ENCODE measurements at places on chromosomes 2 and 18.

- DNase-seq = no peak
- no peaks in the 10 kb centered on the region for H3K27me3 ChIP-seq
- no peaks in the 10 kb centered on the region for H3K4me1 ChIP-seq
- H3K4me3 ChIP-seq = no peak overlapping the region
- no peaks in the 10 kb centered on the region for H3K36me3 ChIP-seq
- no peak overlapping the region for H3K27ac ChIP-seq
Measured at GRCh38 chr2:164039270-164039669, 303.5 kb upstream of the FIGN start.

DNA sequence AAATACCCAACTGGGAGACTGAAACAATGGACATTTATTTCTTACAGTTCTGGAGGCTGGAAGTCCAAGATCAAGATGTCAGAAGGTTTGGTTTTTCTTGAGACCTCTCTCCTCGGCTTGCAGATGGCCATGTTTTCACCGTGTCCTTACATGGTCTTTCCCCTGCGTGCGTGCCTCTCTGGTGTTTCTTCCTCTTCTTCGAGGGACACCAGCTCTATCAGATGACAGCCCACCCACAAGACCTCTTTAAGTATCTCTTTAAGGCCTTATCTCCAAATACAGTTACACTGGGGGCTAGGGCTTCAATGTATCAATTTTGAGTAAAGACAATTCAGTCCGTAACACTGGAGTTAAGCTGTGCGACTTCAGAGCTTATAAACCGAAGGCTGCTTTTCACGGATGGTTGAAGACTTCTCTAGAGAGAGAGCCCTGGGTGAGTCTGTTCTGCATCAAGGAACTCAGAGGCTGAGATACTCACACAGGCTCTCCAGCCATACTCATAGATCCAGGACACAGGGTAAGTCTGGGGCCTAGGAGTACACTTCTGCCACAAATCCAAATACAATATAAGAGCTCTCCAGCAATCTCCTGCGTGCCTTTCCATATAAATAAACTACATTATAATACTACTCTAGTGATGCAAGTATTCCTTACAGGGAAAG is 339.9 kb upstream of the PKDCC start:
- H3K4me1 ChIP-seq = no peaks in the 10 kb centered on the region
- peaks cover 12% of the 10 kb centered on the region for H3K27me3 ChIP-seq
- no peak for DNase-seq
- no peak overlapping the region for H3K27ac ChIP-seq
- no peak overlapping the region for H3K4me3 ChIP-seq

DNA sequence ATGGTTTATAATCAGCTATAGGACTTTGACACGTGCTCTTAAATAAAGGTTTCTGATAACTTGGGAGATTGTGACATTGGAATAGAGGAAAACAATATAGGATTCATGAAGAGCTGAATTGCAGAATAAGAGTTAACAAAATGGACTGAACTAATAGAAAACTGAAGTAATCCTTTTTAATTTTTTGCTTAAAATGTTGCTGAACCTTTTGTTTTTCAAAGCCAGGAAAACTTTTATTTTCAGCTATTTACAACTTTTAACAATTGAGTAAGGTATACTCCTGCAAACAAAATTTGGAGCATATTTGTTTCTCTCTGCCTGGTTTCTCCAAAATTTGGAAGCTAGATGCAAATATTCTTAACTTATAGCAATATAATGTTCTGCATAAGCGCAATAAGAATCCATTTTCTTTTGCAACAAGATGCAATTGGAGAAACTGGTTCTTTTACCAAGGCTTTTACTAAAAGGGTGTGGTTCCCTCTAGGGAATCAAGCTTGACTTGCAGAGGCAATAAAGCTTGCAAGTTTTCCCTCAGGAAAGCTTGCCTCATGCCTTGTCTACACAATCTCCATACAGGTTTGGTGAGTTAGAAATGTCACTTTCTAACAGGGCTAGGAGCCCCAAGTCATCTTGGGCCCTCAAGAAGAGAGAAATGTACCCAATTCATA is 10.3 kb upstream of the PDK1 start:
- no peak for DNase-seq
- peaks cover 3% of the 10 kb centered on the region for H3K27me3 ChIP-seq
- peaks cover 13% of the 10 kb centered on the region for H3K4me1 ChIP-seq
- peaks cover 27% of the 10 kb centered on the region for H3K36me3 ChIP-seq
- no peak overlapping the region for H3K27ac ChIP-seq
- no peak overlapping the region for H3K4me3 ChIP-seq

DNA sequence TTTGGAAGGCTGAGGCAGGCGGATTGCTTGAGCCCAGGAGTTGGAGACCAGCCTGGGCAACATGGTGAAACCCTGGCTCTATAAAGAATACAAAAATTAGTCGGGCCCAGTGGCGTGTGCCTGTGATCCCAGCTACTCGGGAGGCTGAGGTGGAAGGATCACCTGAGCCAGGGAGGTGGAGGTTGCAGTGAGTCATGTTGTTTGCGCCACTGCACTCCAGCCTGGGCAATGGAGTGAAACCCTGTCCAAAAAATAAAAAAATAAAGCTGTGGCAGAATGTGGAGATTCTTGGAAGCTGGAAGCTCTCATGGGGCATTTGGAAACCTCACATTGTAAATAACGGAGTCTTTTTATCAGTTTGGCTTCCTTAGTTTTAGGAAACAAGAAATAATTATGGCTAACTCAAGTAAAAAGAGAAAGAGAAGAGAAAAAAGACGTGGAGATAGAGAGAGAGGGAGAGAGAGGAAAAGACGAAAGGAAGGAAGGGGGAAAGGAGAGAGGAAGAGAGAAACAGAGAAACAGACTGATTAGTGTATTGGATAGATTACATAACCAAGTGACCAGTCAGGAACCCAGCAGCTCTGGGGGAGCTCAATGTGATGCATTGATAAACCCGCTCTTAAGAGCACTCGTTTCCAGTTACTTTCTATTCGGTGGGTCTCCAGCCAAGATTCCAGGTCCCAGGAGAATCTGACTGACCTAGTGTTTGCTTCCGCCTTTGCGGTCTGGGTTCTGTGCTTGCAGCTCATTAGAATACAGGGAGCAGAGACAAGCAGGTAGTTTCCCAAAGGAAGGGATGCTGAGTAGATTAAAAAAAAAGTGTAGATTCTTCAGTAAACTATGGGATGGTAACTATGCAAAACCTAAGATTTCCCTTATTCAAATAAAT is 1.1 kb upstream of the SPAST start:
- H3K36me3 ChIP-seq = peaks cover 4% of the 10 kb centered on the region
- no peak for DNase-seq
- H3K27me3 ChIP-seq = peaks cover 6% of the 10 kb centered on the region
- H3K4me3 ChIP-seq = peak overlapping the region; percentile 97
- H3K27ac ChIP-seq = peak overlapping the region; percentile 85

GRCh38 chr2:8600456-8600855 is 81.4 kb upstream of the ID2 start:
- no peak overlapping the region for H3K27ac ChIP-seq
- no peak for DNase-seq
- peaks cover 7% of the 10 kb centered on the region for H3K4me1 ChIP-seq
- H3K4me3 ChIP-seq = no peak overlapping the region

GRCh38 chr18:42773870-42774269 is 341.6 kb downstream of the RIT2 start:
- H3K36me3 ChIP-seq = no peaks in the 10 kb centered on the region
- H3K4me3 ChIP-seq = no peak overlapping the region
- no peaks in the 10 kb centered on the region for H3K27me3 ChIP-seq
- no peak overlapping the region for H3K27ac ChIP-seq

All from activated T-helper 1 cell treated with anti-CD3 and anti-CD28 coated beads, Interleukin-12 subunit alpha, Interleukin-12 subunit beta, Interleukin-2, Interleukin-4 antibody, amounts not matched to agents 30 ng/mL and 10 ng/mL and 1 ng/mL, durations not matched to agents 14 hours and 24 hours and 36 hours (primary cell).